Natural killer cell (primary cell): ENCODE measurements at places on chromosomes 7 and 10. TPM values are rescaled to one million over a fixed set of nuclear protein-coding genes. Genes with fewer than 3 reads are reported as not detected.
A peak's percentile ranks its signal among the peaks of the same experiment; 100 is the strongest.

Gene CH25H
- not detected for total RNA-seq

Gene PRR15
- total RNA-seq, result not detected

Gene ZNF117
- total RNA-seq, result 12.7 TPM

Gene NUTM2E
- total RNA-seq, result not detected

Gene SUN3
- total RNA-seq, result not detected

Gene DGKB
- total RNA-seq, result not detected

Gene OR2A1
- total RNA-seq, result not detected

Gene CPED1
- total RNA-seq, result 1.3 TPM

Gene ELN
- not detected for total RNA-seq

Gene CYP3A7
- total RNA-seq, result not detected

Gene BMPER
- 0.32 TPM for total RNA-seq

Gene CEP41
- 14.2 TPM for total RNA-seq

Gene GPRIN2
- not detected for total RNA-seq

Gene HSPA12A
- 0.43 TPM for total RNA-seq

- H3K4me3 ChIP-seq, result no peak overlapping the region
- no peak overlapping the region for H3K27ac ChIP-seq
- H3K27me3 ChIP-seq, result no peaks in the 10 kb centered on the region
- H3K36me3 ChIP-seq, result no peaks in the 10 kb centered on the region
- no peak for DNase-seq
- no peaks in the 10 kb centered on the region for H3K4me1 ChIP-seq
Observed at GRCh38 chr10:64365663-64366062, 844.5 kb downstream of the REEP3 start.

- no peaks in the 10 kb centered on the region for H3K36me3 ChIP-seq
- DNase-seq, result peak; percentile 2
- no peak within 1 kb of the TSS for H3K27ac ChIP-seq
Observed at GRCh38 chr10:59362144-59362958, at the start of gene FAM13C. Gene FAM13C (minus strand): TSS chr10:59362549. CDS start chr10:59362460, 89 bp downstream.

- no peaks in the 10 kb centered on the region for H3K4me1 ChIP-seq
- H3K4me3 ChIP-seq, result no peak overlapping the region
- no peak overlapping the region for H3K27ac ChIP-seq
- no peaks in the 10 kb centered on the region for H3K27me3 ChIP-seq
- H3K36me3 ChIP-seq, result no peaks in the 10 kb centered on the region
Observed at GRCh38 chr7:47406801-47407129, 175.1 kb downstream of the TNS3 start.

DNA sequence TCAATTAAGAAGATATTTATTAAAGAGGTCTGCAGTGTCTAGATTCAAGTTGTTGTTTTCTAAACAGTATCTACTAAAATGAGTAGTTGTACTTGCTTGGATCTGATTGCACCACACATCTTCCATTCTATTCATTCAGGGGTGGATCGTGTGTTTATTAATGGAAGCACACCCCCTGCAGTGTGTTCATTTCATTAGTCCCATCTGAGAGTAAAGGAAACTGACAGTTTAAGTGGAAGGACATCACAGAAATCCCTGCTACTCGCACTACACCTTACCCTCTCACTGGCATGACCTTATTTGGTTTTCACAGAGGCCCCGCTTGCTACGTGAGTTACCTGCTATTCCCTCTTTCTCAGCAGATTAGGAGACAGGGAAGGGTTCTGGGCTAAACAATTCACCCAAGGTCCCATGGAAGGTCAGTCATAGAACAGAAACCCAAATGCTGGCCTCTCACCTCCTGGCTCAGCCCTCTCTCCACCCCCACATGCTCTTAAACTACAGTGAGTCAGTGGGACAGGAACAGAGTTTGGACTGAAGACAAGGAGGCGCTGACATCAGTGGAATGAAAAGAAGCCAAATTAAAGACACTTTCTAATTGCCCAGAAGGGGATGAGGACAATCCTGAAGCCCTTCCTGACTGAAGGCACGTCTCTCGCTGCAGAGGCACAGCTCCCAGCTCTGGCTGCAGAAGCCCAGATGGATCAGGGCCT, 369.2 kb upstream of the NRP1 start:
- no peaks in the 10 kb centered on the region for H3K4me1 ChIP-seq
- H3K27me3 ChIP-seq, result no peaks in the 10 kb centered on the region
- H3K36me3 ChIP-seq, result no peaks in the 10 kb centered on the region
- H3K4me3 ChIP-seq, result no peak overlapping the region
- no peak for DNase-seq

DNA sequence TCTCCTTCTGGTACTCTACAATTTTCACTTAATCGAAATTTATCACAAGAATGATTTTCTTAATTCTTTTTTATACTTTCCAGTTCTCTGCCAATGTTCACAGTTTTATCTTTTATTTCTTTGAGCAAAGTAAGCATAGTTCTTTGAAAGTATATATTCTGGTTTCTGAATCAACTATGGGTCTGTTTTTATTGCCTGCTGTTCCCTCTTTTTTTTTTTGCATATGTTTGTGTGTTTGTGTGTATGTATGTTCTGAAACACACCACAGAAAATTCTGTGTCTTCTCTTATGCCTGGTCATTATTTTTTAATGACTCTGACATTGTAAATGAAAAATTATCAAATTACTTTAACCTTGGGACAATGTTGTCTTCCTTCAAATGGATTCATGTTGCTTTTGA, 15.9 kb upstream of the TMEM273 start:
- H3K27me3 ChIP-seq, result peaks cover 5% of the 10 kb centered on the region
- H3K4me3 ChIP-seq, result no peak overlapping the region
- H3K4me1 ChIP-seq, result no peaks in the 10 kb centered on the region
- no peak overlapping the region for H3K27ac ChIP-seq

GRCh38 chr7:91128683-91129348, 135.4 kb upstream of the FZD1 start:
- no peak overlapping the region for H3K4me3 ChIP-seq
- no peak for DNase-seq
- H3K4me1 ChIP-seq, result no peaks in the 10 kb centered on the region
- H3K36me3 ChIP-seq, result no peaks in the 10 kb centered on the region
- no peaks in the 10 kb centered on the region for H3K27me3 ChIP-seq
- no peak overlapping the region for H3K27ac ChIP-seq

- no peak for DNase-seq
- H3K27ac ChIP-seq, result no peak overlapping the region
- H3K4me1 ChIP-seq, result no peaks in the 10 kb centered on the region
- H3K4me3 ChIP-seq, result no peak overlapping the region
- H3K27me3 ChIP-seq, result no peaks in the 10 kb centered on the region
Observed at GRCh38 chr10:105017691-105018090, 376.6 kb downstream of the SORCS3 start.

- H3K27ac ChIP-seq, result no peak overlapping the region
- no peak for DNase-seq
- no peaks in the 10 kb centered on the region for H3K4me1 ChIP-seq
- no peak overlapping the region for H3K4me3 ChIP-seq
Observed at GRCh38 chr7:118349604-118350003, 125.1 kb downstream of the ANKRD7 start.

GRCh38 chr10:13158401-13158800, 3.0 kb upstream of the MCM10 start:
- DNase-seq, result peak; percentile 17
- no peaks in the 10 kb centered on the region for H3K36me3 ChIP-seq
- peak overlapping the region; percentile 31 for H3K4me3 ChIP-seq
- H3K4me1 ChIP-seq, result peaks cover 9% of the 10 kb centered on the region
- no peaks in the 10 kb centered on the region for H3K27me3 ChIP-seq

DNA sequence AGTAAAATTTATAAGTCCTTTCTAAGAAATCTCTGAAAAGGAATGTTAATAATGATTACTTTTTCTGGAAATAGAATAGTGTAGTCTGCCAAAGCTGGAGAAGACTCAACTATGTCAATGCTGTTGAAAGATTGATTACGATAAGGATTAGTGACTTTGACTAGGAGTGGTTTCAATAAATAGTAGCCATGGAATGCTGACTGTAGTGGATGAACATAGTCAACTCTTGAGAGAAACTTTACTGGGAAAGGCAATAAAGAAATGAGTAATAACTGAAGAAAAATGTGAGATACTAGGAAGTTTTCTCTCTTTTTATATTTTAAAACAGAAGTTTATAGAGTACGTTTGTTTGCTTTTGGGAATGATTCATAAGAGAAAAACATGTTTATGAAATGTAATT, 105.0 kb upstream of the CDK13 start:
- H3K27me3 ChIP-seq, result no peaks in the 10 kb centered on the region
- H3K27ac ChIP-seq, result no peak overlapping the region
- DNase-seq, result no peak
- H3K36me3 ChIP-seq, result no peaks in the 10 kb centered on the region
- no peaks in the 10 kb centered on the region for H3K4me1 ChIP-seq

DNA sequence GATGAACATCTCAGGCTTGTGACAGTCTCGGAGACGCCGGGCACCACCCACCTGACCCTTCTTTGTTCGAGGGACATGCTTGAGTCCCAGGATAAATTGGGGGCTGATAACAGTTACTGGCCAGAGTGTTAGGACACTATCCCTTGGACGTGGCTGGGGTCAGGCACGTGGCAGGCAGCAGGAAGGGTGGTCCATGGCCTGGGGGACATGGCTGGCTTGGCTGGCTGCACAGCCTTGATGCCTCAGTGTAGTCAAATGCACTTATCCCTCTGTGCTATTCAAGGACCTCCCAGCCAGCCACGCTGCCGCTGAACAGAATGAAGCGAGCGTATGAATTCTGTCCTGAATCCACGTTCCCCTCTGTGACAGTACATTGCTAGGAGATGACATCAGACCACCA, 662.0 kb upstream of the FOXK1 start:
- H3K36me3 ChIP-seq, result no peaks in the 10 kb centered on the region
- no peaks in the 10 kb centered on the region for H3K4me1 ChIP-seq
- no peak overlapping the region for H3K27ac ChIP-seq
- no peaks in the 10 kb centered on the region for H3K27me3 ChIP-seq

DNA sequence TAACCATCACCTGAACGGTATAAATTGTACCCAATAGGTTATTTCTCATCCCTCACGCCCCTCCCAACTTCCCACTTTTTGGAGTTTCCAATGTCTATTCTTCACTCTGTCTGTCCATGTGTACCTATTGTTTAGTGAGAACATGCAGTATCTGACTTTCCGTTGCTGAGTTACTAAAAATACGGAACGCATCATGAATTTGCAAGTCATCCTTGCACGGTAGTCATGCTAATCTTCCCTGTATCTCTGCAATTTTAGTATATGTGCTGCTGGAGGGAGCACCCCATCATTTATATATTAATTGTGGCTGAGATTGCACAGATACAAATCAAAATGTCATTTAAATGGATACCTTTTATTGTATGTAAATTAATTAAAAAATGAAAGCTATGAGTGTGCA, 75.7 kb upstream of the SFMBT2 start:
- H3K4me3 ChIP-seq, result no peak overlapping the region
- no peak for DNase-seq
- H3K4me1 ChIP-seq, result peaks cover 49% of the 10 kb centered on the region
- H3K36me3 ChIP-seq, result no peaks in the 10 kb centered on the region

- no peak overlapping the region for H3K4me3 ChIP-seq
- H3K27ac ChIP-seq, result no peak overlapping the region
- no peaks in the 10 kb centered on the region for H3K27me3 ChIP-seq
- DNase-seq, result no peak
- H3K4me1 ChIP-seq, result peaks cover 6% of the 10 kb centered on the region
Observed at GRCh38 chr10:88246675-88247074, 336.4 kb downstream of the RNLS start.

GRCh38 chr7:66281678-66282590, 76.8 kb downstream of the TPST1 start:
- H3K4me3 ChIP-seq, result no peak overlapping the region
- no peak for DNase-seq
- H3K27ac ChIP-seq, result no peak overlapping the region
- H3K4me1 ChIP-seq, result no peaks in the 10 kb centered on the region

DNA sequence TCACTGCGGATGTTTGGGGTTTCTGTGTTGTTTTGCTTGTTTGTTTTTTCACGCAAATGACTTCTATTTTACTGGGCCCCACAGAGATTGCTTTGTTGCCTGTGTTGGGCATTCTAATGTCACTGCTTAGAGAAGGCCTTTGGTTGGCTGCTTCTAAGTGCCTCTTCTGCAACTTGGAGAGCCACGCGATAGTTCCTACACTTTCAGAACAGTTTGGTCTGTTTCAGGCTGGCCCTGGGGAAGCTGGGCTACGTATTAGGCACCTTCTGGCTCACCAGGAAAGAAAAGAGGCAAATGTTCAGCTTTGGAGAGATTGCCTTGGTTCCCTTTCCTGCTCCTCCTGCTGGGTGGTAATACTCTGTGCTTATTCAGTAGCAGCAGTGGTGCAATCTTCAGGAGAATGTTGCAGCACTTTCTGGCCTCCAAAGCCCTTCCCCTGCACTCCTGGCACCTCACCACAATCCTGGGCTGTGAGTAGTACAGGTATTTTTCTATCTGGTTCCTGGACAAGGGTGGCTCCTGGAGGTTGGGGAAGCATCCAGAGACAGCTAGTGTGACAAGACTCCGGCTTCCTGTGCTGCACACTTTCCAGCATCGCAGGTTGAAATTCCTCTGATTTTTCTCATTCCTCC, 1.2 kb downstream of the ANTXRL start:
- DNase-seq, result no peak
- H3K4me3 ChIP-seq, result no peak overlapping the region
- peaks cover 6% of the 10 kb centered on the region for H3K27me3 ChIP-seq
- H3K4me1 ChIP-seq, result peaks cover 14% of the 10 kb centered on the region
- no peaks in the 10 kb centered on the region for H3K36me3 ChIP-seq
- no peak overlapping the region for H3K27ac ChIP-seq

DNA sequence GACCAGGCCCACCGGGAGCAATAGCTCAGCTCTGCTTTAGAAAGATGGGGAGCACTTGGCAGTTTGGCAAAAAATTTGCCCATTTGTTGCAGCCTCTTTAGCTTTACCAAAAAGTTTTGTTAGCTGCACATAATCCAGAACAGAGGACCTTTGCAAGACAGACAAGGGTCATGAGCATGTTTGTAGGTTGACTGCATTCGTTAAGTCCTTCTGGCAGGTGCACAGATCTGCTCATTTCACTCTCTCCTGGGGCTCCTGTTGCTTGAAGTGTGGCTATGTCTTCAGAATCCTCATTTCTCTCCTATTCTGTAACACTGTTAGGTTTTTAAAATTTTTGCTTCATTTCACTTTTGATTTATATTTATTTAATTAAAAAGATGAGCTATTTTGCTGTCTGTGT, 96.8 kb downstream of the MYOF start:
- H3K4me3 ChIP-seq, result no peak overlapping the region
- peaks cover 15% of the 10 kb centered on the region for H3K4me1 ChIP-seq
- H3K27ac ChIP-seq, result no peak overlapping the region
- H3K36me3 ChIP-seq, result no peaks in the 10 kb centered on the region
- H3K27me3 ChIP-seq, result no peaks in the 10 kb centered on the region
- no peak for DNase-seq

GRCh38 chr7:134571101-134571500, 22.2 kb downstream of the AKR1B15 start:
- H3K27me3 ChIP-seq, result no peaks in the 10 kb centered on the region
- no peak for DNase-seq
- H3K27ac ChIP-seq, result no peak overlapping the region
- no peaks in the 10 kb centered on the region for H3K4me1 ChIP-seq
- H3K4me3 ChIP-seq, result no peak overlapping the region

- no peak for DNase-seq
- H3K27me3 ChIP-seq, result no peaks in the 10 kb centered on the region
- H3K4me3 ChIP-seq, result no peak overlapping the region
- H3K27ac ChIP-seq, result no peak overlapping the region
- H3K4me1 ChIP-seq, result no peaks in the 10 kb centered on the region
Observed at GRCh38 chr10:73186266-73186665, 18.3 kb downstream of the FAM149B1 start.

GRCh38 chr10:5890452-5890915, 441 bp downstream of the FBH1 start:
- H3K4me3 ChIP-seq, result peak overlapping the region; percentile 45
- DNase-seq, result no peak
- peaks cover 25% of the 10 kb centered on the region for H3K4me1 ChIP-seq
